ENCODE measurements at places on chromosomes 5 and 9. TPM values are rescaled to one million over a fixed set of nuclear protein-coding genes. Genes with fewer than 3 reads are reported as not detected.
A peak's percentile ranks its signal among the peaks of the same experiment; 100 is the strongest.

DNA sequence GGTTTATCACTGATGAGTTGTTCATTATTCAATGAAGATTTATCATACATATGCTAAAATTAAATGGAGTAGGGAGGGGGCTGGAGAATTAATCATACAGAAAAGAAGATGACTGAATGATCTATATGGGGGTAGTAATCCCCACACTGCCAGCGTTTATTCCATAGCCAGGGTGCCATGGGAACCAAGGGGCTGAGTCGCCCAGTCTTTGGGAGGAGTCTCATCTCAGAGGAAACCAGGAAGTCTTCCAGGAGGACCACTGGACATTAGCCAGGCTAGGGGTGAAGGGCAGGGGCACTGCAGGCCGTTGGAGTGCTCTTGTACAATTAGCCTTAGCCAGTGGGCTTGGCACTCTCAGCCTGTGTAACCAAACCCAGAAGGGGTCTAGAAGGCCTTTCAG, 226.5 kb downstream of the ARL15 start:
- DNase-seq: no peak

DNA sequence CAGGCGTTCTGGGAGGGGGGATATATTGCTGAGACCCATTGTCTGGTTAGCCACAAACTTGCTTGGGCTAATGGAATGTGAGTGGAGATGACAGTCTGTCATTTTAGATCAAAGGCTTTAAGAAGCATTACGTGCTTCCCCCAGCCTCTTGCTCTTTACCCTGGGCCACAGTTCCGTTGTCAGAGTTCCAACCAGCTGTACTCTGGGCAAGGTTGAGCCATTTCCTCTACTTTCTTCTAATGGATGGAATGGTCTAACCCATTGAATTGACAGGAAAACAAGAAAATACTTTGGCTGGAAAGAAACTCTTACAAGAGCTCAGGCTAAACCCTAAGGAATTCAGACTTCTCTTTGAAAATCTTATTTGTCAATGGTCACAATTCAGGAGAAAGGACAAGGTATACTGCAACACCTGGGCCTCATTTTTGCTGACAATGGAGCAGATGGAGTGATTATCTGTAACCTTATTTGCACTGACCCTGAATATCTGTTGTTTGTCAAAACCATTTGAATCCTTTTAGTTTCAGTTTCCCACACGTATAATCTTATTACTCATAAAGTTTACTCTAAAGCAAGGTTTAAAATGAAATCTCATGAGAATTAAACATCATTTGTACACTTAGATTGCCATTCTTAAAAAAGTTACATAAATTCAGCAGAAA, 231.4 kb downstream of the PDE4D start:
- DNase-seq: no peak

GRCh38 chr5:137336161-137336560, 163.0 kb downstream of the SPOCK1 start:
- no peak for DNase-seq

DNA sequence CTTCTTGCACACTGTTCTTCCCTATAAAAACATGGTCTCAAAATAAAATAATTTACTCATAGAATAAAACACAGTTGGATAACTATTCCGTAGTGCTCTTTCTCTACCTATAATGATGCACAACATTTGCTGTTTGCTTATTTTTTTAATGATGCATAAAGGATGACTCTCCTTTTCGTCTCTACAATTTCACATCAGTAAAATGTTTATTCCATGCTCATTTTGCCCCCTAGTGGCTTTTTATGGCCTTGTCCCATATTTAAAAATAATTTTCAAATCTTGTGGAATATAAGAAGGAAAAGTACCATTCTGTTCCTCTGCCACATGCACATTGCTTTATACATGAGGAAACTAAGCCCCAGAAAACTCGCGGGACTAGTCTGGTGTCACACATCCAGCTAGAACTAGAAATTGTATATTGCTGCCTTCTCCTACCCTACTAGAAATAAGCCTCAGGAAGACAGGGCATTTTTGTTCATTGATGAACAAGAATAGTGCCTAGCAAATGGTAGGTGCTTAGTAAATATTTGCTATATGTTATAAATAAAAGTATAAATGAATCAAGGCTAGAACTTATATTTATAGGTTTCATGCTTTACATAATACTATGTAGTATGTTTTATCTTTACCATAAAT, 12.7 kb downstream of the KCTD16 start:
- no peak for DNase-seq

DNA sequence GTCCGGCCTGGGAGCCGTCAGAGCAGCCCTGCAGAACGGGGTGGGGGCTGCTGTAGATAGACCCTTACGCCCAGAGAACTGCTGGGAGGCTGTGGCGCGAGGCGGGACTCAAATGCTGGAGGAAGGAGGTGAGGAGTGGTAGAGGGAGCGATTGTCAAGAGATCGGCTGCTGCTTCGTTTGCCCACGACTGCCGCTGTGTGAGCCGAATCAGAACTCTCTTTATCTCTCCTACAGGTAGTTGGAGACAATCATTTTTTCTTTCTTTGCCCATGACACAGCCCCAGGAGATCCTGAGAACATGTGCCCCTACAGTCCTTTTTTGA, 456 bp downstream of the ZNF79 start:
- DNase-seq: no peak

DNA sequence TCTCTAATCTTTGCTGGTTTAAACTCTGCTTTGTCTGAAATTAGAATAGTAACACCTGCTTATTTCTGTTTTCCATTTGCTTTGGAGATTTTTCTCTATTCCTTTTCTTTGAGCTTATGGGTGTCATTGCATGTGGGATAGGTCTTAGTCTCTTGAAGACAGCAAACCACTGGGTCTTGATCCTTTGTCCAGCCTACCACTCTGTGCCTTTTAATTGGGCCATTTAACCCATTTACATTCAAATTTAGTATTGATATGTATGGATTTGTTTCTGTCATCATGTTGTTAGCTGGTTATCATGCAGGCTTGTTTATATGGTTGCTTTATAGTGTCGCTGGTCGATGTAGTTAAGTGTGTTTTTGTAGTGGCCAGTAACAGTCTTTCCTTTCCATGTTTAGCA, 914.7 kb downstream of the MAT2B start:
- no peak for DNase-seq

DNA sequence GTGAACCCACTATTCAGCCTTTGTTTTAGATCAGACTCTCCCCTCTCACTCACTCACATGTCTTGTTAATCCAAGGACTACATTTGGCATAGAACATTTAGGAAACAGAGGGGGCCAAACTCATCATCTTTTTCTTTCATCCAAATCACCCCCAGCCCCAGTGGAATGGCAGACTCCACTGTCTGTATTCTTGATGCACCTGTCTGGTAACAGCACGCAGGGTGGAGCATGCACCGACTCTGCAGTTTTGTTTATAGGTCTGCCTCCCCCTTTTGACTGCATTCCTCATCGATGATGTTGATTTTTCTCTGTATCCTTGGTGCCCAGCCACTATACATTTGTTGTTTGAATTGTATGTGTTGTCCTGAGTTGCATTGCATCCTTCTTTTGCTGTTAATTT, 66.0 kb downstream of the ANGPTL2 start:
- peak; percentile 16 for DNase-seq

GRCh38 chr5:18394443-18394804, 760.2 kb downstream of the TAF11L14 start:
- DNase-seq: no peak

GRCh38 chr9:117616431-117616831, 87.8 kb upstream of the TLR4 start:
- DNase-seq: no peak

- DNase-seq: no peak
Measured at GRCh38 chr5:83126501-83126900, 49.2 kb downstream of the XRCC4 start.

Gene NDUFB6
- 42.9 TPM for total RNA-seq

Gene FOXD4L3
- not detected for total RNA-seq

Data from type B pancreatic cell (in vitro differentiated cells).